ENCODE measurements at places on chromosomes 2 and 18.

GRCh38 chr2:100742277-100743254 is 77.4 kb upstream of the NPAS2 start:
- DNase-seq, result no peak

DNA sequence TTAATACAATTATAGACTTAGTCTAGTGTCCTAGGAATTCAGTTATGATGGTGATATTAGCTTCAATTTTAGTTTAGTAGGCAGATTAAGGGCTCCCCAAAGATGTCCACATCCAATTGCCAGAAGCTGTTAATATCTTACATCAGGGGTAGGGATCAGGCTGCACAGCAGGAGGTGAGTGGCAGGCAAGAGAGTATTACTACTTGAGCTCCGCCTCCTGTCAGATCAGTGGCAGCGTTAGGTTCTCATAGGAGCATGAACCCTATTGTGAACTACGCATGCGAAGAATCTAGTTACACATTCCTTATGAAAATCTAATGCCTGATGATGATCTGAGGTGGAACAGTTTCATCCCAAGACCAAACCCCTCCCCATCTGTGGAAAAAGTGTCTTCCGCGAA is 54.9 kb downstream of the NYAP2 start:
- no peak for DNase-seq

- DNase-seq, result no peak
Measured at GRCh38 chr2:18154812-18155211, 276.3 kb downstream of the KCNS3 start.

GRCh38 chr2:239295377-239296019 is 105.3 kb downstream of the HDAC4 start:
- no peak for DNase-seq

DNA sequence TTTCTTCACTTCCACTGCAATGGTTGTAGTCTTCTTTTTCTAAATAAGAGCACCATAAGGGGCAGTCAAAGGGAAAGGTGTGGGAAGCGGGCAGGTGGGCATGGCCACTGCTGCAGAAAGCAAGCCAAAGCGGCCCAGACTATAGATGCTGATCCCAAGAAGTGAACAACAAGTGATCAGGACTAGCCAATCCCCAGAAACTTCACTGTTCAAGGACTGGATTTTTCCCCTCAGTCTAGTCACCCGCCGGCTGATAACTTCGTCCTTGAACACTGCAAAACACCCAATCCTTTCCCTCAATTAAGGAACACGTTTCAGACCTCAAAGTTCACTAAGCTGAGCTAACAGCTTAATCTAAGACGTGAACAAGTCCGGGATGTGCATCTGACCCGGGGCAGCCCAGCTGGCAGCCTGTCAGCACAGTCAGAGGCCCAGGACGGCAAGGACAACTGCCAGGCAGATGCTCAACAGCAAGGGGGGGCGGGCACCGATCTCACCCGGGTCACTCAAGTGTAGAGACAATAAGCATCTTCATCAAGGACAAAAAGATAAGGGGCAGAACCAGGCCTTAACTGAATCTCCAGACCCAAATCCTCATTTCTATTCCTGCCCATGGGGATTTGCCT is 59.8 kb downstream of the HDLBP start:
- no peak for DNase-seq

- no peak for DNase-seq
Measured at GRCh38 chr2:150561076-150561475, 73.6 kb upstream of the RND3 start.

GRCh38 chr18:25235401-25236042 is 116.4 kb downstream of the ZNF521 start:
- DNase-seq, result no peak
